ENCODE measurements at places on chromosomes 2 and 18.

GRCh38 chr2:186862869-186863709 lies 14.1 kb upstream of the ZSWIM2 start:
- peak; percentile 49 for DNase-seq

DNA sequence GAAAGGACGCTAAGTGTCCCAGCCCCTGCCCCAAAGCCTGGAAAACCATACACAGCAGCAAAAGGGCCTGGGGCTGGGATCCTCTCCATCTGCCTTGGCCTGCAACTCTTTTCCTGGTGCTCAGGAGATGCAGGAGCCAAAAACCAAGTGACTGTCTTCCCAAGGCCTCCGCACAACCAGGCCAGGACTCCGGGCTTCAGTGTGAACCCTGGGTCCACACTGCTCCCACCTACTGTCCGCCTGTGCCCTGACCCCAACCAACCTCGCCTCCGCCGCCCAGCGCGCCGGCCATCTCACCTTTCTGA lies 1.1 kb downstream of the FEV start:
- no peak for DNase-seq

GRCh38 chr18:2180586-2180985 lies 390.7 kb downstream of the METTL4 start:
- no peak for DNase-seq

GRCh38 chr2:95345081-95345562 lies 48.0 kb downstream of the KCNIP3 start:
- no peak for DNase-seq

DNA sequence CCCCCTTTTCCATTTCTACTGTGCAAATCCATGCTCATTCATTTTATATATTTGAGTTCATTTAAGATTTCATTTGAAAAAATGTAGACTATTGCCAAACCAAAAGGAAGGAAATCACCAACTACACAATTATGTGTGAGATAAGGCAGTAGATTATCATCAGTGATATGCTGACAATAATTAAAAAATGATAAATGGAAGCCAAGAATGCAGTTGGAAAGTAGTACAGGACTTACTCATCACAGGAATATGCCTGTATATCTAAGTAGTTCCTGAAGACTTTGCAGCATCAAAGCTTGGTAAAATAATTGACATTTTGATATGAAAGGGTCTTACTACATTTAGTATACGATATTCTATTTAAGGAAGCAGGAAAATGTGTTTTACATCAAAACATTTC lies 166.1 kb upstream of the OTX1 start:
- DNase-seq: no peak

- DNase-seq: no peak
Measured at GRCh38 chr18:32040936-32041335, 22.3 kb downstream of the RNF125 start.

DNA sequence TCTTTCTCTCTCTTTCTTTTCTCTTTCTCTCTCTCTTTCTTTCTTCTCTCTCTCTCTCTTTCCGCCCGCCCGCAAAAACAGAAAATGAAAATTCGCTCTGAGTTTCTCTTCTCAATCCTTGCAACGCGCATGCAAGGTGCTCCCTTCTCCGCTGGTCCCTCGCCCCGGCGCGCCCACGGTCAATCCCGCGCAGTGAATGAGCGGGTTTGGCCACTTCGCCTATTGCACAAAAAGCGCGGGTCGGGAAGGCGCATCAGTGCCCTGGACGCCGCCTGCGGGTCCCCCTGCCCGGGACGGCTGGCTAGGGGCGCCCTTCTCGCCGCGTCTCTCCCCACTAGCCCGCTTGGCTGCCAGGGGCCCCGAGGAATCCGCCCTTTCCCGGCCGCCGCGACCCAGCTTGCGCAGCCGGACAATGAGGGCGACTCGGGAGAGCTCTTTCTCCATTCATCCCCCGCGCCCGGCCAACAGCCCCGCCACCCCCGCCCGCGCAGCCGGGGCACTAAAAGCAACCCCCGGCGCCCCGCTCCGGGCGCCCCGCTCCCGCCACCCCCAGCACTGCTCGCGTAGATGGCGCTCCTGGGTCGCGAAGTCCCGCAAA lies 706 bp downstream of the LAMA1 start:
- peak; percentile 17 for DNase-seq
